CD4-positive, alpha-beta T cell treated with Interleukin-21 for 1 hour (primary cell): ENCODE measurements at places on chromosomes 5 and 9.

GRCh38 chr9:116658265-116658664 lies 28.8 kb upstream of the TRIM32 start:
- DNase-seq, result no peak

- DNase-seq, result peak; percentile 24
Observed at GRCh38 chr5:60687927-60688720, 11.8 kb downstream of the DEPDC1B start.

GRCh38 chr5:91541696-91542095 lies 158.6 kb upstream of the ARRDC3 start:
- DNase-seq, result no peak

- no peak for DNase-seq
Observed at GRCh38 chr9:113542006-113542405, 78.5 kb downstream of the RGS3 start.
